ENCODE measurements at places on chromosomes 1 and 21. TPM values are rescaled to one million over a fixed set of nuclear protein-coding genes. Genes with fewer than 3 reads are reported as not detected.

GRCh38 chr1:41573194-41573593 is 88.7 kb upstream of the EDN2 start:
- no peak for DNase-seq

- no peak for DNase-seq
These were observed 71.6 kb downstream of the SH3BGR start for GRCh38 chr21:39523399-39523798.

GRCh38 chr1:226549937-226550671 is 1.5 kb downstream of the STUM start:
- no peak for DNase-seq

- no peak for DNase-seq
These were observed 369.3 kb upstream of the C1orf174 start for GRCh38 chr1:4269330-4269729.

The DNALI1 gene
- total RNA-seq, result 2.0 TPM

DNA sequence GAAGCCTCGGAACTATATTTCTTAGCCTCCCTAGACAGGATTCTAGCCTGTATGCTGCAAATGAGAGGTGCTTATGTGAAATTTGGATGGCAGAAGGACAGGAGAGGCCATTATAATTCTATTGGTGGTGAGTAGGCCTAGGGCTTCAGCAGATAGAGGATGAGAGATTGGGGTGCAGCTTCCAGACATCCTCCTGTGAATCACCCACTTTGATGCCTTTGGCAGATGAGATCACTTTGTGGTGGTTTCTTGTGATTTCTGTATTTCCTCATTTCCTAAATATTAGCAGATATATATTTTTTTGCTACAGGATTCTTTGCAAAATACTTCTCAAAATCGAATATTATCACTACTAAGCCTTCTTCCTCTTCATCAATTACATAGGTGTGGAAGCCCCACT is 37.3 kb downstream of the MFSD2A start:
- no peak for DNase-seq

DNA sequence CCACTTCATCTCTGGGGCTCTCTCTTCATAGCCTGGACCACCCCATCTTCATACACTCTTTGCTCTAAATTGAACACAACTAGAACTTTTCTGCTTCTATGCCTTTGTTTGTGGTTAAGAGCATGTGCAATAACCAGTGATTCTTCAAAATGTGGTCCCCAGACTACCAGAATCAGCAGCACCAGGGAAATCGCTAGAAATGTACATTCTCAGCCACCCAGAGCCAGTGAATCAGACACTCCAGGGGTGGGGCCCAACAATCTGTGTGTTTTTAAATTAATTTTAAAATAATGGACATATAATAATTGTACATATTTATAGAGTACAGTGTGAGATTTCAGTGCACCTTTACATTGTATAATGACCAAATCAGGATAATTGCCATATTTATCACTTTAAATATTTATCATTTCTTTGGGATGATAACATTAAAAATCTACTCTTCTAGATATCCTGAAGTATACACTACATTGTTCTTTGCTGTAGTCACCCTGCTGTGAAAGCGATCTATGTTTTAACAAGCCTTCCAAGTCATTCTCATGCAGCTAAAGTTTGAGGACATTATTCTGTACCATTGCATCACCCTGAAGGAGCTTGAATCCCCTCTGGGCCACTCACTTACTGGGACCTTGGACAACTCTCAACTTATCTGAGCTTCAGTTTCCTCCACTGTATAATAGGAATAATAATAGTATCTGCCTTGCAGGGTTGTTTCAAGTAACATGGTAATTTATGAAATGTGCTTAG is 10.8 kb downstream of the GRHL3 start:
- DNase-seq, result no peak

- DNase-seq, result no peak
These were observed 18.0 kb upstream of the IFNAR2 start for GRCh38 chr21:33211732-33212131.

The SLAMF6 gene
- total RNA-seq, result 0.53 TPM

DNA sequence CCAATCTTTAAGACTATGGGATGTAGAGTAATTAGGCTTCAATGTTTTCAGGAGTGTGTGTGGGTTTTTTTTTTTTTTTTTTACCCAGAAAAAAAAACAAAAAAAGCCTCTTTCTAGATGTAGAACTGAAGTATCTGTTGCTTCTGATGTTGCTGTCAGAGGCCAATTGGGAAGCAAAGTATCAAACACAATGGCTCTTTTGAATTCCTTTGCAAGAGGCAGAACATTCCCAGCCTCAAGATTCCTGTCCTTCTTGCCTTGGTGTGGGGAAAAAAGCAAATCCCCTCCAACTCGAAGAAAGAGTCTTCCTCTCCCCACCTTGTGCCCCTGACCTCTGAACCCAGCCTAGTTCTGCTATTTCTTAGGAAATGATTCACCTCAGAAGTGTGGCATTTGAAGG is 55.4 kb upstream of the LMO4 start:
- no peak for DNase-seq

DNA sequence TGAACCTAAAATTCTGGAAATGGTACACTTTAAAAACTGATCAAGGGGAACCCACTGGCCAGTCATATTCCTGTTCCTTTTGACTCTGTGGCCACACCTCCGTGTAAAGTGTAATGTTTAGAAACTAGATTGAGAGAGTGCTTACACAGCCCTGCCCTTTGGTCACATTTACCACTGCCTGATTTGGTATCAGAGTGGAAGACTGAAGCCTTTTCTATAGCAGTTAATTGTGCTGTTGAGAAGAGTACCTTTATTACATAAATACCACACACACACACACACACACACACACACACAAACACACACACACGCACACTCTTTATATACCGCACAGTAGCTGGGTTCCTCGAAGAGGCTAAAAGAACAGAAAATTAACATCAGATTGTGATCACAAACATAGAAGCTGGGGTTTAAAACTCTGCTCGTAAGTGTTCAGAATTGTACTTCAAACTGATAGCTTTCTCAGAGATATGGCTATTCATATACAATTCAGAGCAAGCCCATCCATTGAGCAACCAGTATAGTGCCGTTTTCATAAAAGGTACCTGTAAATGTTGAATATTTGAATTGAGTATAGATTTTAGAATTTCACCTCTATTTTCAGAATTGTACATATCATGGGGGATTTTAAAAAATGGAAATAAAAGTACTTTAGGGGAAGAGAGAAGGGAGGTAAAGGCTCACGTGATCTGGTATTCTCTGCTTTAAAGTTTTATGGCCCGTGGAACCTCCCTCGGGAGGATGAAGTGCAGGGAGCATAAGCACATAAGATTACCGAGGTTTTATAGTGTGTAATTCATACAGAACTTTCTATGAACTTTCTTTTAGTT is 37.5 kb downstream of the CAMTA1 start:
- DNase-seq, result no peak

GRCh38 chr21:44294391-44295162 is 5.3 kb upstream of the PFKL start:
- no peak for DNase-seq

DNA sequence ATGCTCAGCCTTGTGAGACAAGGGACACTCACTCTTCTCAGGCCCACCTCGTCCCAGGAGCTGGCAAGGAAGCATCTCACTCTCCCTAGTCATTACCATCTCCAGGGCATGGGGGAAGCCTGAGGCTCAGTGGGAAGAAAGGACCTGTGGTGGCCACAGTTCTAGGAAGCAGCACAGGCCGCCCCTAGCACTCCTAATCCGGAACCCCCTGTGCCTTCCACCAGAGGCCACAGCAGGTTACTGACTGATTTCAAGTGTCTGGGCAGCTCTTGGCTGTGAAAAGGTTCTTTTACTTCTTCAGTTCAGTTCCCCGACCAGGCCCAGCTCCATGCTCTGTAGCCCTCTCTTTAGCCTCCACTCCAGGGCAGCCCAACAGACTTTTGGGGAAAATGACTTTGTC is 84.4 kb downstream of the TRABD2B start:
- no peak for DNase-seq

The ANGPTL1 gene
- 47.5 TPM for total RNA-seq

DNA sequence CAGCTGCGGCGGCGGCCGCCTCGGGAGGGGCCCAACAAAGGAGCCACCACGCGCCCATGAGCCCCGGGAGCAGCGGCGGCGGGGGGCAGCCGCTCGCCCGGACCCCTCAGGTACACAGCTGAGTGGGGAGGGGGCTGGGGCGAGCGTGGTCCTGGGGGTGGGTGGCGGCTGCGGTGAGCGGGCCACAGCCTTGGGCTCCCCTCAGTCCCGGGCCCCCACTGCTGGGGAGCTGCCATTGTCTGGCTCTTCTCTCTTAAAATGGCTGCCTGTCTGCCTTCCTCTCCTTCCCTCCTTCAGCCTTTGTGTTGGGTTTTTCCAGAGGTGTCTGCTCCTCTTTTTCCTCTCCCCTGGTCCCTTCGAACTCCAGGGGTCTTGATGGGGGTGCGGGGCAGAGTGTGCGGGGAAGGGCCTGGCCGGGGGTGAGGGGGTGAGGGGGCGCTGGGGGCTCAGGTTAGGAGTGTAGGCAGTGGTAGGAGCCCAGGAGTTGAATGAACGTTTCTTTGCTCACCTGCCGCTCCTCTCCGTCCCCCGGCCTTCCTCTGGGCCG is 1.7 kb downstream of the ARID1A start:
- DNase-seq, result no peak

The TSPAN2 gene
- total RNA-seq, result 55.4 TPM

- no peak for DNase-seq
These were observed 50.4 kb downstream of the GATAD2B start for GRCh38 chr1:153872331-153872730.

The IQGAP3 gene
- total RNA-seq, result 11.8 TPM

GRCh38 chr1:185418472-185418871 is 101.4 kb upstream of the IVNS1ABP start:
- DNase-seq, result no peak

DNA sequence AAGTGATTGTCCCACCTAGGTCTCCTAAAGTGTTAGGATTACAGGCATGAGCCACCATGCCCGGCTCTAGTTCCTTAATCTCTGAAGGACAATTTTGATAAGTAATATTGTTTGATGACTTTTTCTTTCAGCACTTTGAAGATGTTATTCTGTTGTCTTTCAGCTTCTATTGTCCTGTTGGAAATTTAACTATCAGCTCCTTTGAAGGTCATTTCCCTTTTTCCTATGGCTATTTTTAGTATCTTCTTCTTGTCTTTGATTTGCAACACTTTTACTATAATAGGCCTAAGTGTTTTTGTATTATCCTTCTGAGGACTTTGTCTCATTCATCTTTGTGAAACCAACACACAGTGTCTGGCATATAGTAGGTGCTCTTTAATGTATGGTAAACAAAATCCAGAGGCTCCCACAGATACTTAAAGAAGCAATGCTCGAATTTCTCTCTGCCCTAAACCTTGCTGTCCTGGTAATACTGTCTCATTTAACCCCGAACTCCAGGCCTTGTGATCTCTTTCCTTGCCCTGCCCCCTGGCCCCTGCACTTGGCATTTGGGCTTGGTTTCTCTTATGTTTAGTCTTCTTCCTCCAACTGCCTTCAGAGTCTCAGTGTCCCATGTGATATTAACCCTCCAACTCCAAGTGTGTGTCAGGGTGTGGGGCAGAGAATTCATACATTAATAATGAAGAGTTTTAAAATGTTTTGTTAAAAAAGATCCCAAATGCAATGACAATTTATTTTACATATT is 19.0 kb upstream of the AGO1 start:
- no peak for DNase-seq

The KPRP gene
- not detected for total RNA-seq

GRCh38 chr1:60036856-60037460 is 36.6 kb downstream of the C1orf87 start:
- DNase-seq, result no peak

DNA sequence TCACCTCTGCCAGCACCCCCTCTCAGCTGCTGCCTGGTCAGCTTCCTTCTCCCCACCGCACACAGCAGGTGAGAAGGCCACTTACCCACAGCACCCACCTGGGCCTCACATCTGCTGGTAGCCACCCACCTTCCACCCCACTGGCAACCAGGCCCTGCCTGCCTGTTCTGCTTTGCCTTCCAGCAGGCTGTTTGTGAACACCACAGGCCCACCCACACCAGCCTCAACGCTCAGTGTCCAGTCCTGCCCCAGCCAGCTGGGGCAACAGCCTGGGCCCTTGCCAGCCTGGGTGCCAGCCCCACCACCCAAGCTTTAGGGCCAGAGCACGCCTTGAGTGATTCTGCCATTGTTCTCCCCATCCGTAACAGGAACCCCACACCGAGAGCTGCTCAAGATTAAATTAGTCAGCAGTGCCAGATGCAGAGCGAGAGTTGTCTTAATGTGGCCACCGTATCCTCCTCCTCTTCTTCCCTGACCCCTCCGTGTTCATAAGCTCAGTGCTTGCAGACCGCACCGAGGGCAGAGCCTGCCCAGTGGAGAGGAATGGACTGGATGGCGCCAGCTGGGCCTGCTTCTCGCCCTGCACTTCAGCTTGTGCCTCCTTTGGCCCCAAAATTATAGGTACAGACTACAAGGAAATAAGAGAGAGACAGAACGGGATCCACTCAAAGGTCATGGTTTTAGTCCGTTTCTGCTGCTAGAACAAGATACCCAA is 120.3 kb upstream of the COL6A1 start:
- no peak for DNase-seq

- DNase-seq, result no peak
These were observed 22.1 kb downstream of the NEK2 start for GRCh38 chr1:211653293-211653692.

- DNase-seq, result no peak
These were observed 8.5 kb upstream of the TSHB start for GRCh38 chr1:115021145-115021544.

DNA sequence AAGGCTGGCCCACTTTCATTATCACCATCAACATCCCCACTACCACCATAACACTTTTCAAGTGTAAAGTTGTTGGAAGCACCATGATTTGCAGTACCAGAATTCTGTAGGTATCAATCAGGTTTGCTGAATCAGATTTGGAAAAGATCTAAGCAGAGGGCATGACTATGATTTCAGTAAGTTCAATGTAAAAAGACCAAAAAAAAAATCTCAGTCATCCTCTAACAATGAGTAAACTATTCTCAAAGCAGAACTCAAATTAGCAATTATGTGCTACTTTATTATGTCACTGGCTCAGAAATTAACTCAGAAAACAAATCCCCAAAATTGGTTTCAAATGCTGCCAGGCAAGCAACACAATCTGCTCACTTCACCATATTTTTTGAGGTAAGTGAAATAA is 187.8 kb upstream of the HP1BP3 start:
- DNase-seq, result no peak

DNA sequence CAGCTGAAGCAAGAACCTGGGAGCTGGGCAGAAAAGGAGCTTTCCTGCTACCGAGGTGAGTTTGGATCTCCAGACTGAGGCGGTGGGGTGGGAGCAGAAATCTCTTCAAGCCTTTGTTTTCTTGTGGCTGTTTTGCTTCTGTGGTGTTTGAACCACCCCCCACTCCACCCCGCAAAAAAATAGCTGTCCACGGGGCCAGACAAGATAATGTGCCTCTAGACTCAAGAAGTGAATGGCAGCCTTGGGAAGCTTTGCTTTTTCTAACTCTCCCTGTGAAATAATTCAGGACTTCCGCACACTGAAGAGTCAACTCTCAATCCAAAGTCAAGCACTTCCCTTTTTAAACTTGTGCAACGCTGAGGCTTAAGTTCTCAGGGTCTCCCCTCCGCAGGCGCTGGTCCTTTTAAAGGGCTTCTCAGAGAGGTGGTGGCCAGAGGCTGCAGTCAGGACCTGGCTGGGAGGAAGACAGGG is 159.6 kb upstream of the COA6 start:
- no peak for DNase-seq

The HORMAD1 gene
- total RNA-seq, result 0.26 TPM

The C1orf94 gene
- total RNA-seq, result not detected

All from urinary bladder (tissue), 4 donors.